Activated T-cell treated with anti-CD3 and anti-CD28 coated beads for 48 hours (primary cell): ENCODE measurements at places on chromosomes 12 and 14.

DNA sequence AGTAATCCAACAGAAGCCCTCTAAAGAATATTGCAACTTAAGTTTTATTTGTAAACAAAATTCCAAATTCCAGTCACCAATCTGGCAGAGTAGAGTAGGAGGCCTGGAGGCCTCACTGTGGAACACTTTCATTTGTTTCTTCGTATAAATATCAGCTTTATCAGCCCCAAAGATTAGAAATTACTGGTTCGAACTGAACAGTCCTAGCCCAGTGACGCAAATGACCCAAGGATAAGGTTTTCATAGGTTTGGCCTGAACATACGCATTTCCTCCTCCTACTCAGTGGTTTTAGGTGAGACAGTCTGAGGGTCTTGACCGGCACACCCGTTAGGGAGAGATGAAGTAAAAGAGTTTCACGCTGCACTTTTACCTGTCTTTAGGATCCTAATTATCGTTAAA is 1.7 kb downstream of the CDC42BPB start:
- DNase-seq: no peak

DNA sequence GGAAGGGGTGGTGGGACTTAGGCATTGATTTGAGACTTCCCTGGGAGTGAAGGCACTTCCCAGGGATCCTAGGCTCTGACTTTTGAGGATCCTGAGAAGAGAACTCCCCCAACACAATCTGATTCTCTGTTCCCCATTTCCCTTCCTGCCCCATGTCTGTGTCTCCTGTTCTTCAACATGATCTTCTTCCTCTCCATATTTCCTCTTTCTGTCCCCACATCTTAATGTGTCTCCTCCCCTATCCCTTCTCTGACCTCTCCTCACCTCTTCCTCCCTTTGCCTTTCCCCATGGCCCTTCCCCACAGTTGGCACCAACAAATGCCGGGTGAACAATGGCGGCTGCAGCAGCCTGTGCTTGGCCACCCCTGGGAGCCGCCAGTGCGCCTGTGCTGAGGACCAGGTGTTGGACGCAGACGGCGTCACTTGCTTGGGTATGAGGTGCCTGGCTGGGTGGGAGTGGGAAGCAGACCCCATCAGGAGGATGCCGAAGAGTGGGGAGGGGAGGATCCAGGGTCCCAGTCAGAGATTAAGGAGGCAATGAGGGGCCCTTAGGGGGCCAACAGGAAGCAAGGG is 15.2 kb upstream of the LRP1-AS start:
- no peak for DNase-seq

DNA sequence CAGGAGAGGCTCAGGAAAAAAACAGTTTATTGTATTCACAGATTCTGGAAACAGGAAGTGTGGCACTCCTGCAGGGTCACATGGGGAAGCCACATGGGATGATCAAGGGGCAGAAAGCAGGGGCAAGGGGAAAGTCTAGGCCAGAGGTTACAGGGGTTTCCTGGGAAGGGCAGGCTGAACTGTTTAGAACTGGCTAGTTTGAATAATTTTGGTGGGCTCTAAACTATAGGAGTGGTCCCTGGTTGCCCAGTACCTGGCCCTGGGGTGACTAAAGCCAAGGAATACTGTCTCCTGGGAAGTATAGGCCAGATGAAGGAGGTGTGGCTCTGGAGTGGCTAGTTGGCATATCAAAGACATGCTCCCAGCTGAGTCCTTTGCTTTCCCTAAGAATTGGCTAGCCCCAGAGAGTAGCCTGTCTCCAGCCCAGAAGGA is 169.2 kb downstream of the SLC41A2 start:
- no peak for DNase-seq

GRCh38 chr12:117567644-117568216 is 206.3 kb upstream of the NOS1 start:
- no peak for DNase-seq

GRCh38 chr12:31226639-31227038 is 99.3 kb downstream of the SINHCAF start:
- no peak for DNase-seq

GRCh38 chr14:89164168-89165073 is 252.6 kb downstream of the FOXN3 start:
- DNase-seq: no peak

DNA sequence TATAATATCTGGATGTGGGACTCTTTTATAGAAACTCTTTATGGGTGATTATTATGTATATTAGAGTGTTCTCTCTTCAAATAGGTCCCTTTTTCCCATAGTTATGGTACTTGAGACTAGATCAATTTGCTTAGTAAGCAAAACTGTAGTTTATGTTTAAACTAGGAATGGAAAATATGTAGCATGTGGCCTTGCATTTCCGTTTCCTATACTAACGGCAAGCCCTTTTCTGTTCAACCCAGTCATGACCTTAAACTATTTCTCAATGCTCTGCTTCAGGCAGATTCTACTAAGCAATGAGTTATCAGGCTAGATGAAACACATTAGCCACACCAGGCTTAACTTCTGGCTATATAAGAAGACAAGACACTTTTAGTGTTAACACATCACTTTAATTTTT is 84.6 kb downstream of the OTOGL start:
- DNase-seq: no peak

GRCh38 chr14:68124050-68124449 is 304.5 kb downstream of the RAD51B start:
- DNase-seq: no peak

DNA sequence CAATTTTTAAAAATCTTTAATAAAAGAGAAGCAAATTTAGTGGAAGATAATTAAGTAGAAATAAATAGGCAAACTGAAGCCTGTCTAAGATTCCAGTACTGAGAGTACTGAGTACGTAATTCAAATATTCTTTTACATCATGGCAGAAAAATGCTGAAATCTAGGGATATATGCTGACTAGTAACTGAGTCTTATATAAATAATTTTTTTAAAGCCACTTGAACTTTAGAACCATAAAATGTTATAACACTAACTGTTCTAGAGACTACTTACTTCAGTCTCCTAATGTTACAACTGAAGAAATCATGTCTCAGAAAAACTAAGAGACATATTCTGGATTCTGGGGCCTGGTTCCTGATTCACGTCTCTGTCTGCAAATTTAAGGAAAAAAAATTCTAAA is 230.6 kb upstream of the PLEKHG7 start:
- DNase-seq: no peak
